Prostate gland (tissue), 2 donors: ENCODE measurements at places on chromosomes 11 and 22. TPM values are rescaled to one million over a fixed set of nuclear protein-coding genes. Genes with fewer than 3 reads are reported as not detected.

Gene PHLDB1
- 113 TPM for total RNA-seq

Gene PANX2
- 7.5 TPM for total RNA-seq

Gene AIFM3
- 1.4 TPM for total RNA-seq

Gene OR8K5
- not detected for total RNA-seq

Gene GAL3ST3
- 2.3 TPM for total RNA-seq

Gene NAA40
- 23.3 TPM for total RNA-seq

Gene TMEM191C
- 0.55 TPM for total RNA-seq

Gene OR5M11
- total RNA-seq = not detected

Gene ADORA2A
- total RNA-seq = 3.7 TPM

DNA sequence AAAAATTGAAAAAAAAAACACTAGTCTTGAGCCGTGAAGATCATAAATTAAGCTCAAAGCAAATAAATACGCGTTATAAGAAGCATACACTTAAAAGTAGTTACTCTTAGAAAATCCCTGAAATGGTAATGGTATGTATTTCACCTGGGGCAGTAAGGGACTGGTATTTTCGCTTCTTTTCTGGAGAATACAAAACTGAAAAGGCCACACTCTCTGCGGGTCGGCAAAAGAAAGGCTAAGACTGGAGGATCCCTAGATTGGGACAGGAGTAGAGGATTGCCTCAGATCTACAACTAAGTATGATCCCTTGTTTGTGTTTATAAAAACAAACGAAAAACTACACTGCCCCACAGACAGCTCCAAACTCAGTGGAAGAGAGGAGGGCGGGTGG, 617 bp downstream of the TSG101 start:
- no peak for DNase-seq

GRCh38 chr11:31582697-31583096, 73.1 kb downstream of the ELP4 start:
- no peak for DNase-seq

- peak; percentile 83 for DNase-seq
Measured at GRCh38 chr11:36509694-36510593, at the start of gene TRAF6. Gene TRAF6, minus strand, starts transcription at chr11:36510272. Its CDS starts 8,757 bp downstream, at chr11:36501515.

DNA sequence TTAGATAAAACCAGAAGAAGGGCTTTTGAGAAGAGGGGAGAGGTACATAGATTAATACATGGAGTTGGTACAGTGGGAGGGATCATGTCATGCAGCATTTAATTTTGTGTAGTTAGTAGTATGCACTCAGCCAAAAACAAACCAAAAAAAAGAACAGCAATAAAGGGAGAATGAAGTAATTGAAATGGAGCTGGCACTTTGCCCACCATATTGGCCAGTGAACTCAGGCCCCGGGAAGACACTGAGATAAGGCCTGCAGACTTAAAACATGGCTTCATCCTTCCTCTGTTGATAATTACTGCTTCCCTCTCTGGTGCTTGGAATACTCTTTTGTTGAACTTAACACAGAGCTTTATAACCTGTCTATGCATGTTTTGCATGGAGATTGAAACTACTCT, 3.1 kb downstream of the PANX1 start:
- DNase-seq = no peak

DNA sequence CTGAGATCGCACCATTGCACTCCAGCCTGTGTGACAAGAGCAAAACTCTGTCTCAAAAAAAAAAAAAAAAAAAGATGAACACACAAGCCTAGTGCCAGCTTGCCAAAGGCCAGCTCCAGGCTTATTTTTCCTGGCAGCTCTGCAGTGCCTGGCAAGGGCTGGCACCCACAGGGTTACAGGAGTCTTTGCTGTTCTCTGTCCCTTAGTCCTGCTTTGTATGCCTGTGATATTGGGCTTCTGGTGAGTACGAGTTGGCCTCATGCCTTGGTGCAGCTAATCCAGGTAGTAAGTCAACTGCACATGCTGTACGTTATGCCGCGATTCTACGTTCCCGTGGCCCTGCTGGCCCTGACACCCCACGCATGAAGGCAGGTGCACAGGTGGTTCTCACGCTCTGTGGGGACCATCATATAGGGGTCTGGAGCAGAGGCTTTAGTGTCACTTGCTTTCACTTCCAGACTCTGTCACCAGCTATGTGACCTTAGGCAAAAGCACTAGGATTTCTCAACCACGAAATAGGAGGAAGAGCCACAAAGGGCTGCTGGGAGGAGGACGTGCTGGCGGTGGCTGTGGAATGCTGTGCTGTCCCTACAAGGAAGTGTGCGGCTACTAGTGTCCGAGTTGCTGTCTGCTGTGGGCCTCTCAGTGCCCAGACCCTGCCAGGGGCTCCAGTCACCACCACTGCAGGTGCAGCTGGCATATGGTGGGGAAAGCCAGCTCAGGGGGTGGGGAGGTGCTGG, 21.4 kb upstream of the RASL10A start:
- peak; percentile 53 for DNase-seq

DNA sequence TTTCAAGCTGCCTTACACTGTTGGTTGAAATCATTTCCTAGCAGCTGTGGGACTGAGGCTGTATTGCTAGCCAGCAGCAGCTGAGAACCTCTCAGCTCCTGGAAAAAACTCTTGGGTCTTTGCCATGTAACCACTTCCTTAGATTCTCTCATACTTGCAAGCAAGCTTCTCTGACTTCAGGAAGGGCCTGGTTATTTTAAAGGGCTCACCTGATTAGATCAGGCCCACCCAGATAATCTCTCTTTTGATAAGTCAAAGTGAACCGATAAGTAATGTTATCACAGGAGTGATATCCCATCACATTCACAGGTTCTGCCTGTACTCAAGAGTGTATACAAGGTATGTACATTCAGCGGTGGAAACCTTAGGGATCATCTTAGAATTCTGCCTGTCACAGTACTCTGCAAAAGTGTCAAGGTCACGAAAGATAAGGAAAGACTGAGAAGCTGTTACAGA, 7.4 kb upstream of the CLPB start:
- no peak for DNase-seq

DNA sequence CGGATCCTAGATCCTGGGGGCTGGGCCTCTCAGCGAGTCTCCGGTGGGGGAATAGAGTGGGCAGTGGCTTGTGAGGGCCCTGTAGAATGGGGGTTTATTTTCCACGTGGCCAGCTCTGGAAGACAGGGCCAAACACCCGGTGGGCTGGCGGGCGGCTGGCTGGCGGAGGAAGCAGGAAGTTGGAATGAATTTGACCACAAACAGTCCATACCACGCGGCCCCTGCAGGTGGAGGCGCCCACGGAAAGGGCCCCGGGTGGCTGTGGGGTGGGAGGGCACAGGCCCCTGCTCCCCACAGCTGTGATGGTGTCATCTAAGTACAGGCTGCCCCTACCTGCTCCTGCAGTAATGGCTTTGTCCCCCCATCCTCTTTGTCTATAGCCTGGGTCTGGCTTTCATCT, 15.1 kb downstream of the MCAT start:
- DNase-seq = no peak

DNA sequence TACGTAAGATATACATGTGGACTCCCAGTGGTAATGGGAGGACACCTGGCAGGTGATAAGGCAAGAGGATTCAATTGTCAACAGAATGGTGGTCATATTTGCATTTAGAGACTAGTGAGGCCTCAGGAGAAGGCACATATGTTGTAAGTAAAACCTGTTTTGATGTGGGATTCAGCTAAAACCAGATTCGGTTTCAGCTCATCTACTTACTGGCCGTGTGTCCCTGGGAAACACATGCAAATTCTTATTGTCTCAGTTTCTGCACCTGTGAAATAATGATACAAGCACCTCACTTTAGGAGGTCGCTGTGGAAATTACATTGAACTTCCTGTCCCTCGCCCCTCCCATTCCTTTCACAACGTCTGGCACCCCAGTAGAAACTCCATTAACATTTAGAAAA, 78.9 kb upstream of the FIBIN start:
- no peak for DNase-seq
